Epithelial cell of prostate (primary cell): ENCODE measurements at places on chromosomes 7 and 10.

- no peak for DNase-seq
Measured at GRCh38 chr10:94065362-94065761, 71.6 kb downstream of the PLCE1 start.

GRCh38 chr10:93454736-93455135, 27.4 kb downstream of the MYOF start:
- no peak for DNase-seq

DNA sequence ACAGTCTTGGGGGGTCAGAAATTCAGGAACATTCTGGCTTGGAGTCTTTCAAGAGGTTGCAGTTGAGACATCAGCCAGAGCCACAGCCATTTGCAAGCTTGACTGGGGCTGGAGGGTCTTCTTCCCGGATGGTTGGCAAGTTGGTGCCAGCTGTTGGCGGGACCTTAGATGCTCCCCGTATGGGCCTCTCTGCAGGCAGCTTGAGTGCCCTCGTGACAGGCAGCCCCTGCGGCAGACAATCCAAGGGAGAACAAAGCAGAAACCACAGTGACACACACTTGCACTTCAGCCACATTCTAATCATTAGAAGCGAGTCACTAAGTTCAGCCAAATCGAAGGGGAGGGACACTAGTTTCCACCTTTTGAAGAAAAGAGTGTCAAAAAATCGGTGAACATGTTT, 59.4 kb upstream of the MXI1 start:
- no peak for DNase-seq

DNA sequence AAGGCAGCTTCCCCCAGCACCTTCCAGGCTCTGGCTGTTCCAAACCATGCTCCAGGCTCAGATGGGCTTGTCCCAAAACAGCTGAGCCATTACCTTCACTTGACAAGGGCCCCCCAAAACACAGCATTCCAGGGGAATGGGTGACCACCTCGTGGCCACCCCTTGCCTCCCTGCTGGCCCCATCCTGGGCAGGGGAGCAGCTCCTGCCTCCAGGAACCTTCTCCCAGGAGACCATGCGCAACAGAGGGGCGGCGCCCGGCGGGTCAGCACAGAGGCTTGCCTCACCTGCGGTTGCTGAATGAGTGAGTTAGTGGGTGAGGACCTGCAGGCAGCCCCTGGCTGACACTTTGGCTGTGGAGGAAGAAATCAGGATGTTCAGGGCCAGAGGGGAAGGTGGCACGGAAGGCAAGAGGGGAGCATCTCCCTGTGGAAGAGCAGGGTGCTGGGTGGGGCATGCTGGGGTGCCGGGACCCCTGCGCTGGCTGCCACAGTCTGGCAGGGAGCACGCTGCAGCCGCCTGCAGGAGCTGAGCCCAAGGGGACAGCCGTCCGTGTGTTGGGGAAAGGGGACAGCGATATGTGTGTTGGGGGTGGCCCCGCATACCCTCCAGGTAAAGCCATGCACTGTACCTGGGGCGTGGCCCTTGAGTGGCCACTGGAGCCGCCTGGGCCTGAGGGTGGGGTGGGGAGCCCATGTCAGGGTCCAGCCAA, 54.7 kb downstream of the PWWP2B start:
- DNase-seq = no peak
